Activated naive CD8-positive, alpha-beta T cell treated with anti-CD3 and anti-CD28 coated beads, Interleukin-2, amount 10 ng/mL, durations not matched to agents 7 days and 5 days (primary cell): ENCODE measurements at places on chromosomes 1 and 21.

DNA sequence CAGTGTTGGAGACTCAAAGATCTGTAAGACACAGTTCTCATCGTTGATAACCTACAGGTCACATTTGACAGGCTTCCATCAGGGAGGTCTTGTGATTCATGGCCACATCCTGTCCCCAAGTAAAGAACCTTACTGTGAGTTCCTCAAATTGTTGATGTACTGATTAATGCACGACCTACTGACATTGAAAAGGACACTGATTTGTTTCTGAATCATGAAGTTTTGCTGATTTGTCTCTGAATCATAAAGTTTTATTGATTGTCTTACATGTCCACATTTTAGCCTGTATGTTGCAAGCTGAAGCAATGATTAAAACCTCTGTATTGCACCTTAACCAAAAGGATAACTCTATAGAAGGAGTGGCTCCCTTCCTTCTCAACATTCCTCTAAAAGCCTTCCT is 476.3 kb upstream of the RUNX1 start:
- DNase-seq: no peak
- H3K4me1 ChIP-seq: peaks cover 41% of the 10 kb centered on the region
- peak overlapping the region; percentile 39 for H3K4me3 ChIP-seq
- peak overlapping the region; percentile 37 for H3K27ac ChIP-seq
- H3K27me3 ChIP-seq: no peaks in the 10 kb centered on the region

GRCh38 chr1:240242601-240243144 is 151.0 kb downstream of the FMN2 start:
- H3K4me3 ChIP-seq: no peak overlapping the region
- H3K4me1 ChIP-seq: no peaks in the 10 kb centered on the region
- no peak for DNase-seq
- no peaks in the 10 kb centered on the region for H3K36me3 ChIP-seq

- no peaks in the 10 kb centered on the region for H3K4me1 ChIP-seq
- H3K27me3 ChIP-seq: peaks cover 10% of the 10 kb centered on the region
- no peak overlapping the region for H3K27ac ChIP-seq
- no peaks in the 10 kb centered on the region for H3K36me3 ChIP-seq
These were observed 38.5 kb upstream of the BCL9 start for GRCh38 chr1:147502760-147503159.

DNA sequence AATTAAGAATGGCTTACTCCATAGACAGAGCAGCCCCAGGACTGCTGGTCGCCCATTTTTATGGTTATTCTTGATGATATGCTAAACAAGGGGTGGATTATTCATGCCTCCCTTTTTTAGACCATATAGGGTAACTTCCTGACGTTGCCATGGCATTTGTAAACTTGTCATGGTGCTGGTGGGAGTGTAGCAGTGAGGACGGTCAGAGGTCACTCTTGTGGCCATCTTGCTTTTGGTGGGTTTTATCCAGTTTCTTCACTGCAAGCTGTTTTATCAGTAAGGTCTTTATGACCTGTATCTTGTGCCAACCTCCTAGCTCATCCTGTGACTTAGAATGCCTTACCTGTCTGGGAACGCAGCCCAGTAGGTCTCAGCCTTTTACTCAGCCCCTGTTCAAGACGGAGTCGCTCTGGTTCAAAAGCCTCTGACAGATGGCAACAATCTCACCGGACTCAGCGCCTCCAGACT is 5.2 kb upstream of the AGPAT3 start:
- H3K27ac ChIP-seq: peak overlapping the region; percentile 9
- H3K36me3 ChIP-seq: no peaks in the 10 kb centered on the region
- no peaks in the 10 kb centered on the region for H3K27me3 ChIP-seq
- H3K4me3 ChIP-seq: no peak overlapping the region

- no peak overlapping the region for H3K27ac ChIP-seq
- H3K4me3 ChIP-seq: no peak overlapping the region
These were observed 14.0 kb downstream of the OLFML2B start for GRCh38 chr1:162009501-162010174.

DNA sequence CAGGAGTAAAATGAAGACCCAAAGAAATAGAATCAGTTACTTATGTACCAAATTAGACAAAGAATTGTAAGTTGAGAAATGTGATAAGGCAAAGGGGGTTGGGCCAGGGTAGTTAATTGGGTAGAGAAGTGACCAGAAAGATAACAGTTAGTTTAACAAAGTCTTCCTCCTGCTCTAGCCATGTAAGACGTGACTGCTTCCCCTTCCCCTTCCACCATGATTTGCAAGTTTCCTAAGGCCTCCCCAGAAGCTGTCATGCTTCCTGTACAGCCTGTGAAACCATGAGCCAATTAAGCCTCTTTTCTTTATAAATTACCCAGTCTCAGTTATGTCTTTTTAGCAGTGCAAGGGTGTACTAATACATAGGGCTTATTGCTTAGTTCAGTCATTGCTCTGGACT is 142.0 kb upstream of the PDE4B start:
- H3K27me3 ChIP-seq: peaks cover 2% of the 10 kb centered on the region
- H3K4me3 ChIP-seq: no peak overlapping the region
- no peak for DNase-seq
- no peaks in the 10 kb centered on the region for H3K36me3 ChIP-seq
- H3K27ac ChIP-seq: no peak overlapping the region
- no peaks in the 10 kb centered on the region for H3K4me1 ChIP-seq

DNA sequence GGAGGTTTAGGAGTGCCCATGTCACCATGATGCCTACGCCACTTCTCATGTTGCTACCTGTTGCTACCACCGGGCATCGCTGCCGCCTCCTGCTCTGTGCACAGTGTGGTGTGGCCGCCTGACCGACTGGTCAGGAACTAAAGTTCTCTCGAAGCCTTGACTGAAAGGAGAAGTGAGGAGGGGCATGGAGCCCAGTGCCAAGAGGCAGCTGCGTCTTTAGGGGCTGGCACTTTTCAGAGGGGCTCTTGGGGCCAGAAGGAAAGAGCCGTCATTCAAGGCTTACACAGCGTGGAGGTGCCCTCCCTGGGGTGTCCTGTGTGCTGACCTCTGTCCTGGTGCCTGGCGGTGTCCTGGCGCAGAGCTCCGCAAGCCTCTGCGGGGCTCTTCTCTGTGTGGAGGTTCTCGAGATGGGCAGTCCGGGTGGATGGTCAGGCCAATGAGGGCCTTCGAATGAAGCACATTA is 57.2 kb downstream of the ADARB1 start:
- no peaks in the 10 kb centered on the region for H3K27me3 ChIP-seq
- no peak overlapping the region for H3K4me3 ChIP-seq
- no peak for DNase-seq
- no peak overlapping the region for H3K27ac ChIP-seq
- peaks cover 24% of the 10 kb centered on the region for H3K4me1 ChIP-seq

DNA sequence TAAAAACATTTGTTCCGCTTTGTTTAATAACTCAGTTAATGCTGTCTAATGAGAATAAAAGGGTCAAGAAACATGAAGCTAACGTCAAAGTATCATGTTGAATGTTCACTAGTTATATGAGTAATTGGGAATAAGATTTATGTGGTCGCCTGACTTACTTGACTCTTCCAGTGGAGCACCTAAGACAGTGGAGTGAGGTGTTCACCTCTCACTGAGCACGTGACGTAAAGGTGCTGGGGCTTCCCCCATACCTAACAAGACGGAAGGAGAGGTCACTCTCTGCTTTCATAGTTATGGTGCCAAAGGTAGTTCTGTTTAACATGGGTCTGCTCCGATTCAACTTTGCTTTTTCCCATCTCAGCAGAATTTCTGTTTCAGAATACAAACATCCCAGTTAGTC is 686 bp downstream of the KMO start:
- H3K4me3 ChIP-seq: no peak overlapping the region
- peaks cover 6% of the 10 kb centered on the region for H3K4me1 ChIP-seq
- no peak overlapping the region for H3K27ac ChIP-seq
- no peak for DNase-seq
- H3K36me3 ChIP-seq: no peaks in the 10 kb centered on the region

DNA sequence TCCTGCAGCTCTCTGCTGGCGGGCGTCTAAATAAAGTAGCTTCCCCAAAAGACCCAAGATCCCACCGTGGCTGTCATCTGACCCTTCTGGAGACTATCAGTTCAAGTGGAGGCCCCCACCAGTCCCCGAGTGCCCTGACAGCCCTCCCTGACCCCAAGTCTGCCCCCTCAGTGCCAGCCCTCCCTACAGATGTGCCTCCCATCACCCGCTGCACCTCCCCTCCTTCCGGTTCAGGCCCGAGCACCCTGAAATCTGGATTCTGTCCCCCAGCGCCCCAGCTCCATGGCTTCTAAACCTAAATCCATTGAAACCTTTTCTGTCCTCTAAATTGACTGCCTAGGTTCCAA is 595 bp downstream of the IL10RB start:
- H3K36me3 ChIP-seq: peaks cover 40% of the 10 kb centered on the region
- peak overlapping the region; percentile 97 for H3K4me3 ChIP-seq
- no peaks in the 10 kb centered on the region for H3K27me3 ChIP-seq

DNA sequence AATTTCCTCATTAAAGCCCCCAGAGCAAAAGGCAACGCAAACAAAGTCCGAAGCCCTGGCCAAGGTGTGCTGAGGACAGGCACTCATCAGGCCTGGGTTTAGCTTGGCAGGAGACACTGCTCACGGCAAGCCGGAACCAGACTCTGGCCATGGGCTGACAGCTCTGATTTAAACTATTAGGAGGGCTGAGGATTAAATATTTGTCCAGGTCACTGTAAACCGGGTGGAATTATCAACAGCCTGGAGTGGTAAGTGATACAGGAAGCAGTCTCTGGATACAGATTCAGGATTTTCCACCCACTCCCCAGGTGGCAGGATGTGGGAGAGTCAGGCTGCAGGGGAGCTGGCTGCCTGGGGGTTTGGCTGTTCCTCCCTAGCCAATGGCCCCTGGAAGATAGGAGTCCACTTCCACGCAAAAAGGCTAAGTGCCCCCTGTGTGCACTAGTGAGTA is 42.4 kb downstream of the SLC66A1 start:
- no peak overlapping the region for H3K4me3 ChIP-seq
- H3K4me1 ChIP-seq: no peaks in the 10 kb centered on the region
- H3K27me3 ChIP-seq: no peaks in the 10 kb centered on the region
- H3K27ac ChIP-seq: no peak overlapping the region

DNA sequence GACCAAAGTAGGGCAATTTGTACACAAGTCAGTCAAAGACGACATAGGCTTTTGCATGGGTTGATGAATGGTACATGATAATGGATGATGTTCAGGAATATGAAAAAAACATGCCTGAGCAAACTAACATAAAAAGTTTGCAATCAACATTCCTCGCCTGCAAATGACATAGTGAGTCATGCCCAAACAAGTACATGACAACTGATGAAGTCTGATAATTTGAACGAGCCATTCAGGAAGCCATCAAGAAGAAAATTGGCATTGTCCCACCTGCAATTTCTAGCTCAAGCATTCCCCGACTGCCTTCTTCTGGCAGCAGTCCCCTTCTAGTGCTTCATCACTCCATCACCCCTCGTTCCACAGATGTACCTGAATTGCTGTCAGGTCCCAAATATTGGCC is 118.4 kb upstream of the NR5A2 start:
- no peaks in the 10 kb centered on the region for H3K36me3 ChIP-seq
- H3K27me3 ChIP-seq: peaks cover 6% of the 10 kb centered on the region
- H3K4me1 ChIP-seq: no peaks in the 10 kb centered on the region
- DNase-seq: no peak
- no peak overlapping the region for H3K4me3 ChIP-seq

- H3K27ac ChIP-seq: no peak overlapping the region
- no peak overlapping the region for H3K4me3 ChIP-seq
- H3K27me3 ChIP-seq: no peaks in the 10 kb centered on the region
- H3K36me3 ChIP-seq: peaks cover 27% of the 10 kb centered on the region
These were observed 8.1 kb downstream of the MTHFR start for GRCh38 chr1:11797525-11798216.

GRCh38 chr1:233518344-233518743 is 95.6 kb upstream of the KCNK1 start:
- H3K4me3 ChIP-seq: no peak overlapping the region
- H3K4me1 ChIP-seq: no peaks in the 10 kb centered on the region
- H3K27me3 ChIP-seq: no peaks in the 10 kb centered on the region
- H3K27ac ChIP-seq: no peak overlapping the region
- no peak for DNase-seq

DNA sequence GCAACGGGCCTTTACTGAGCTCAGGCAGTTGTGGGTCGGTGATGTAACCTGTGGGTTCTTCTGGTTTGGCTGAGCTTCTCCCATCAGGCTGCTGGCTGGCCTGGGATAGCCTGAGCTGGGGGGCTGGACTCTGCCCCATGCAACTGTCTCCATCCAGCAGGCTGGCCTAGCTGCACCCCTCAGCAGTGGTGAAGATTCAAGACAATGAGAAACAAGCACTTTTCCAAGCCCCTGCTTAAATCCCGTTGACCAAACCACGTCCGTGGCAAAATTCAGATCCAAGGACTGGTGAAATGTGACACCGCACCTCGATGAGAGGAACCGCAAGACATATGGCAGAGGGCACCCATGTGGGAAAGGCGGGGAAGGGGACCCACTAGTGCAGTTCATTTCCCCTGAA is 25.6 kb downstream of the PRSS38 start:
- no peak for DNase-seq
- no peaks in the 10 kb centered on the region for H3K4me1 ChIP-seq

DNA sequence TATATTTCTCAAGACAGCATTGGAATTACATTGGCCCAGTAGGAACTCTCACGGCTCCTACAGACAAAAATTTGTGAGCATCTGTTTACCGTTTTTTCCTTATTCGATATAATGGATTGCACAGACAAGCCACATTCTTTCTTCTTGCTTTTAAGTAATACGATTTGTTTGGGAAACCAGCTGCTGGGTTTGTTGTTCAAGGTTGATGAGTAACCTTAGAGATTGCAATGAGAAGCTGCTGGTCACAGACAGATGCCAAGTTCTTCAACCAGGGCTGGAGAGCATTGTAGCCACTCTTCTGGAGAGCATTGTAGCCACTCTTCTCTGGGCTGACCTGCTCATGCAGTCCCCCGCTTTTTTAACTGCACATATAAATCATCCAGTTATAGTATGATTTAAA is 1.4 kb upstream of the MIA3 start:
- DNase-seq: no peak
- H3K27me3 ChIP-seq: peaks cover 27% of the 10 kb centered on the region
- H3K4me3 ChIP-seq: peak overlapping the region; percentile 89
- H3K4me1 ChIP-seq: peaks cover 17% of the 10 kb centered on the region
- H3K27ac ChIP-seq: no peak overlapping the region

GRCh38 chr21:34243562-34243961 is 120.2 kb upstream of the KCNE2 start:
- no peaks in the 10 kb centered on the region for H3K36me3 ChIP-seq
- peaks cover 5% of the 10 kb centered on the region for H3K4me1 ChIP-seq
- H3K27me3 ChIP-seq: peaks cover 2% of the 10 kb centered on the region
- no peak overlapping the region for H3K27ac ChIP-seq
- no peak for DNase-seq

GRCh38 chr1:115924770-115925169 is 51.5 kb upstream of the SLC22A15 start:
- H3K36me3 ChIP-seq: no peaks in the 10 kb centered on the region
- no peaks in the 10 kb centered on the region for H3K4me1 ChIP-seq
- peaks cover 13% of the 10 kb centered on the region for H3K27me3 ChIP-seq
- no peak overlapping the region for H3K27ac ChIP-seq

DNA sequence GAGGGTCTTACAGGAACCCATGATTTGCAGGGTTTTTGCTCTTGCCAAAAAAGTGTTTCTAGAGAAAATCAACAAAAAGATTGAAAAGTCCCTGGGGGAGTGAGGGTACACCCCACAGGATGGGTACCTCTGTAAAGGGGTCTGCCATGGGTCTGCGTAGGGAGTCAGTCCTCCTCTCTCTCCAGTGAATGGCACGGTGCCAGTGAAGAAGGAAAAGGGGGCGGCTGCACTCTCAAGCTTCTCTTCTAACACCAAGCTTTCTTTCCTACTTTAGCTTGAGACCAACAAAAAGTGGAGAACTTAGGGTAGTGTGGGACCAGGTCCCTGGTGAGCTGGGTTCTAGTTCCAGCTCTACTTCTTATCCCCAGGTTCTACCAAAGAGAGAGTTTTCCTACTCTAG is 87.4 kb downstream of the GLUL start:
- H3K27me3 ChIP-seq: no peaks in the 10 kb centered on the region
- no peak for DNase-seq
- peaks cover 15% of the 10 kb centered on the region for H3K4me1 ChIP-seq
